WERI-Rb-1 (cell line): ENCODE measurements at places on chromosomes 5 and 9.

DNA sequence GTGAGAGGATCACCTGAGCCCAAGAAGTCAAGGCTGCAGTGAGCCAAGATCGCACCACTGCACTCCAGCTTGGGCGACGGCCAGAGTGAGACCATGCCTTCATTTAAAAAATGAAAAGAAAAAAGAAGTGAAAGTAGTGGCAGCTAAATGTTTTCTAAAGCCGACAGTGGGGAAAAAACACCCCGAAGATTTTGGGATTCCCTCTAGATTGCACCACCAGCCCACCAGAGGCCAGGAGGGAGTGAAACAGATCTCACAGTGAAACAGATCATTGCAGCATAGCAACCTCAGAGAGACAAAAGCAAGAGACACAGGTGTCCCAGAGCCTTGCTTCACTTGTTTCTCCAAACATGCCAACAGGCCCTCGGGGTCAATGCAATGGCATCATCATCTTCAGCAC, 156.8 kb downstream of the PAX5 start:
- DNase-seq: no peak

- no peak for DNase-seq
These were observed 169.4 kb upstream of the TMEM161B start for GRCh38 chr5:88438006-88438405.

GRCh38 chr9:98972716-98973115, 29.0 kb downstream of the COL15A1 start:
- DNase-seq: no peak

DNA sequence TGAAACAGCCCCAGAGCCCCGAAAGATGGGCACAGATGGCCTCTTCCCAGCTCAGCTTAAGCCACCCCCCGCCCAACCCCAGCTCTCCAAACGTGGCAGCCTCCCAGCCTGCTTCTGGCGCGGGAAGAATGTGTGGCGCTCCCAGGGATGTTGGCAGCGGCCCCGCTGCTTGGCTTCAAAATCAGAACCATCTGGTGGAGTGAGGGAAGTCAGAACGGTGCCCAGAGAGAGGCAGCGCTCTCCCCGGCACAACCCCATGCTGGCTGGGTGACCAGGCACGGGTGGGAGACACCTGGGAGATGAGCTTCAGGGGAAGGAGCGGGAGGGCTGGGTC, 72.7 kb upstream of the ORM1 start:
- DNase-seq: peak; percentile 87

GRCh38 chr9:124498040-124498439, 9.2 kb downstream of the NR5A1 start:
- no peak for DNase-seq
